ENCODE measurements at places on chromosomes 5 and 9.

- no peak for DNase-seq
Measured at GRCh38 chr9:92187390-92187789, 72.2 kb upstream of the SPTLC1 start.

DNA sequence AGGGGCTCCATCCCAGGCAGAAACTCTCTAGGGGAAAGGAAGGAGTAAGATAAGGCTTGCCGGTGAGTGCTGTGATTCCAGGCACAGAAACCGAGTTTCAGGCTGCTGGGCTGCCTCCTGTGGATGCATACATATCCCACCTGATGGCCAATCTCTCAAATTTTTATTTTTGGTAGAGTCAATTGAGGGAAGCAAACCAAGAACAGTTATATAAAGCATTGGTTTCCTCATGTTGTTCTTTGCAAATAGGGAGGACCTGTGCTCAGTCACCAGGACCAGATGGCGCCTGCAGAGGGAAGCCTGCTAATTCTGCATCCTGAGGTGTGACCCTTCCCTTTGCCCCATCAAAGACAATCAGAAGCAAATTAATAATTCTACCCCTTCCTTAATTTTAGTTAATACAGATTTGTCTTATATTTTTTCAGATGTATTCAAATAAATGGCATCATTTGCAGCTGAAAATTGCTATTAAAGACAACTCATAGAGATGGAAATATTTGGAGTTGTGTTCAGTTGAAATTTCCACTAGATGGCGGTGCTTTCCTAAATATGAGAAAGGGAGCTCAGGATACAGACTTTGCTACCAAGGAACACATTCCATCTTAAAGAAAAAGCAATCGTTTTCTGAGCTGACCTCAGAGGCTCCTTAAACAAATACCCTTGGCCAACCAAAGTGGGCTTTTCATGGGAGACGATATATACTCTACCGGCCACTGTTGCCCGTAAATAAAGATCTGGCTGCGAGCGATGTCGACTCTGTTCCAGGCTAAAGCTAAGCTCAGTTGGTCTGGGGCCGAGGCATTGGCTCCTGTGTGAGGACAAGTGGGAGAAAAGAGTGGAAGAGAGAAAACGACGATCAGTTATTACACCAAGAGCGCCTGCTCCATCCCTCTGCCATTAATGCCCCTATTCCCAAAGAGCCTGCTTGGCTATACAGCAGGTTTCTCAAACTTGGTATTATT is 225.7 kb upstream of the KLF9 start:
- peak; percentile 57 for DNase-seq

DNA sequence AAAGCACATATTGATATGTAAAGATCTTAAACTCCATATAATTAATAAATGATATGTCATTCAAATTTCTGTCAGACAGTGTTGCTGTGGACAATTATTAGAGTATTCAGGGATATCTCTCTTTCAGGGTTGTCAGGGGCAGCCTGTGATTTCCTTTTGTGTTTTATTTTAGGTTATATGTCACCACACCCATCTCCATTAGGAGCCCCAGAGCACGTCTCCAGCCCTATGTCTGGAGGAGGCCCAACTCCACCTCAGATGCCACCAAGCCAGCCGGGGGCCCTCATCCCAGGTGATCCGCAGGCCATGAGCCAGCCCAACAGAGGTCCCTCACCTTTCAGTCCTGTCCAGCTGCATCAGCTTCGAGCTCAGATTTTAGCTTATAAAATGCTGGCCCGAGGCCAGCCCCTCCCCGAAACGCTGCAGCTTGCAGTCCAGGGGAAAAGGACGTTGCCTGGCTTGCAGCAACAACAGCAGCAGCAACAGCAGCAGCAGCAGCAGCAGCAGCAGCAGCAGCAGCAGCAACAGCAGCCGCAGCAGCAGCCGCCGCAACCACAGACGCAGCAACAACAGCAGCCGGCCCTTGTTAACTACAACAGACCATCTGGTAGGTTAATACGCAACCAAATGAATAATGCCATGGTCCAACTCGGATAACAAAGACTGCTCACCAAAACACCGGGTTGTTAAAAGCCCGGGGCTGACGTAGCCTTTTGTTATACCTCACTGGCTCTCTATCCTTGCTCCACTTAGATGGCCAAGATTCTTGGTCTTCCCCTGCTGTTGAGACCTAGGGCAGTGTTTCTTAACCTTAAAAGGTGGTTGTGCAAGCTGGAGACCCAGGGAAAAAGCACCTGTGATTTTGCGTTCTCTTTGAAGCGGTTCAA is 24.4 kb downstream of the SMARCA2 start:
- no peak for DNase-seq

DNA sequence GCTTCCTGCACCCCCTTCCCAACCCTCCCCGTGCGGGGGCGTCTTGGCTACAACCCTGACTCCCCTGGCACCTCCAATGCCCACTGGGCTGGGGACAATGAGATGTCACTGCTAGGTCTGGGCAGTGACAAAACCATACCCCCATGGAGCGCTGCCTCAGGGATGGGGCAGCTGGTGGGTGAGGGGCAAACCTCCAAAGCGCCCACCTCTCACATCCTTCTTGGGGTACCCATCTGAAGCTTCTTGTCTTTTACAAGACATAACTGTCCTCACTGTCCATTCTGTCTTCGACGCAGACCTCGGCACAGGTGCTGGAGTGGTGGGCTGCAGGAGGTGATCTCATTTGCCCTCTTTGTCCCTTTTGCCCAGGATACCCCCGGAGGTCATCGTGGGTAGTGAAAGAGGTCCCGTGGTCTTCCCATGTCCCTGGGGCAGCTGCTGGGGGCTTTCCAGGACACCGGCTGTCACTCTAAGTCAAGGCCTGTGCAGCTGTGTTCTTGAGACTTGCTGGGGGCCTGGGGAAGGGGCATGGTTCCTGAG is 27.8 kb upstream of the CSF1R start:
- no peak for DNase-seq

DNA sequence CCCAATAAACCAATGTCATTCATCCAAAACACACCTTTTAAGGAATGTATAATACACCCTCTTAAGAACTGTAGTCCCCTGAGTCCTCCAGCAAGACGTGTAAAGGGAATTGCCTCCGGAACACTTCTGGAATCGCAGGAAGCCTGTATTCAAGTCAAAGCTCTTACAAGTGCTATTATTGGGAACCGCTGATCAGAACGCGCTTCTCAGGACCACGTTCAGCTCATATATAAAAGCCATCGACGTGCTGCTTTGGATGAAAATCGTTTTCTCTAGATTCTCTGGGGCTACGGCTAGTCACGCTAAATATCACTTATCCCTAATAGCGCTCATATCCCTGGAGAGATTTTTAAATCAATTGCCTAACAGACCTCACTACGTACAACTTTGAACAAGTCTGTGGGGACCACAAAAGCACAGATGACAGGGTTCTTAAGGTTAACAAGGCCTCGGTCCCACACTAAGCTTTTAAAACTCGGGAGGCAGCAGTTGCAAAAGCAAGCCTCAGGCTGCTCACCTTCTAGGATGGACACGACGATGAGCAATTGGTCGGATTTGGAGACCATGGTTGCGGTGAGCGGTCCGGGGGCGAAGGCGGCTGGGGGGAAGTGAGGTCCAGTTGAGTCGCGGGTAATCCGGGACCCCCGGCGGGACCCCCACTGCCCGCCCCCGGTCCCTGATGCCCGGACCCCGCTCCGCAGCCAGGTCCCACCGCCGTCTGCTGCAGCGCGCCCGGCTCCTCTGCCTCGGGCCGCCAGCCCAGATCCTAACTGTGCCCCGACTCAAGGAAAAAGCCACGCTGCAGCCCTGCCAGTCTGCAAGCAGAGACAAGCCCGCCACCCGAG is 548 bp downstream of the CEP120 start:
- DNase-seq = peak; percentile 46

GRCh38 chr9:107246259-107247254 is 36.5 kb upstream of the RAD23B start:
- DNase-seq = peak; percentile 23

DNA sequence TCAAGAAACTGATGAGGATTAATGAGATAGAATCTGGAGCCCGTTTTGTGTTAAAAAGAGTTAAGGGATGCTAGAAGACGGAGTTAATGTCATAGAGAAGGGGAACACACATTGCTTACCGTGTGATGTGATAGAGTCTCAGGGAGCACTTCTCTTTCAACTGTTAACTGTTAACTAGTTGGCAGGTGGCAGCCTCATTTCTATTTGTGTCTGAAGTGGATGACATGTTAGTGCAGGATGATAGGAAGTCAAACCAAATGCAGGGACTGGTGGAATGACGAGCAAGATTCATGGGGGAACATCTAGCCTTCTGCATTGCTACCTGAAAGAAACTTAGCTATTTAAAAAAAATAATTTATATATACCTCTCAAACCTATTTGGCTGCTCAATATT is 222.7 kb downstream of the MAST4 start:
- no peak for DNase-seq

DNA sequence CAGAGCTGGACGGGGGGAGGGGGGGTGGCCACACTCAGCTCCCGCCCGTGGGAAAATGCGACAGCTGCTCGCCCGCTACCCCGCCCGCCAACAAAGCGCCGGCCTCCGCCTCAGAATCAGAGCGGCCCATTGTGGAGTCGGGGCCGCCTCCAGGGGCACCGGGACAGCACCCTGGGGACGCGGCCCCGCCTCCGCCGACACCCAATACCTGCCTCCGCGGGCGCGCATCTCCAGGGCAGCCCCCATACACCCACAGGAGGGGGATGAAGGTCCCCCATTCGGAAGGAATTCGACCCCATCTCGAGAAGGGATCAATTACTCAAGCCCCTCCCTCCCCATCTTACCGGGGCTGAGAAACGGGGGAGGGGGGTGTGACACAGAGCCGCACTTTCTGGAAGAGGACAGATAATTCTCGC is 1.3 kb downstream of the NOTCH1 start:
- DNase-seq = peak; percentile 51

- DNase-seq = no peak
Measured at GRCh38 chr9:8371686-8372085, 572.1 kb upstream of the DMAC1 start.

GRCh38 chr5:159102311-159102934 is 2.7 kb upstream of the EBF1 start:
- no peak for DNase-seq

GRCh38 chr9:88949425-88949824 is 41.8 kb upstream of the S1PR3 start:
- peak; percentile 17 for DNase-seq

DNA sequence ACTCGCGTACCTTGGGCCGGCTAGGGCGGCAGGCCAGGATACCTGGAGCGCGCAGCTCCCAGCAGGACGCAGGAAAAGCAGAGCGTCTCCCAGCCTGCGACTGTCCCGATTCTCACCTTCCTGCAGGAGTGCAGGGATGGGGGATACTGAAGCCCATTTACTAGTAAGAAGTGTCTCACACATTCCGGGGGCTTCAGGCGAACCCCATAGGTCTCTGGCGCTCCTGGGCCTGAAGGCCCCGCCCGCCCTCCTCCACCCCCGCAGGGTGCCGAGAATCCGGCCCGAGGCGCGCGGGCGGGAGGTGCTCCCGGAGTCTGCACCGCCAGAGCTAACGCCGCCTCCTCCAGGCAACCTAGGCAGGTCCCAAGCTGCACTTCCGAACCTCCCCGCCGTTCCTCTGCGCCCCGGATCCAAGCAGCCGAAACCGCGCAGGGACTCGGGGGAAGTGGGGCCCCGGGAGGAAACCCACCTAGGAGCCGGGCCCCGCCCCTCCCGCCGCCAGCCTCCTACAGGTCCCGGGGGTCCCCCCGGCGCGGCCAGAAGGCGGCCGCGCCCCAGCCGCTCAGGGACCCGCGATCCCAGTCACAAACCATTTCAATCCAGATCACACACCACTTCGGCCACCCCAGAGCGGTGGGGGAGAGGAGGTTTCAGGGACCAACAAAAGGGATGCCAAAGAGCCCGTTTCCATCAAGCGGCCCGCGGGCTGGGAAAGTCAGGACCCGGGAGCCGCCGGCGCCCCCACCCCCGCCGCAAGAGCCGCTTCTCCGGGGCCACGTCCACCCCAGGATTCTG is 1.2 kb downstream of the ROR2 start:
- DNase-seq = peak; percentile 69

- DNase-seq = no peak
Measured at GRCh38 chr5:88474574-88474973, 205.9 kb upstream of the TMEM161B start.

DNA sequence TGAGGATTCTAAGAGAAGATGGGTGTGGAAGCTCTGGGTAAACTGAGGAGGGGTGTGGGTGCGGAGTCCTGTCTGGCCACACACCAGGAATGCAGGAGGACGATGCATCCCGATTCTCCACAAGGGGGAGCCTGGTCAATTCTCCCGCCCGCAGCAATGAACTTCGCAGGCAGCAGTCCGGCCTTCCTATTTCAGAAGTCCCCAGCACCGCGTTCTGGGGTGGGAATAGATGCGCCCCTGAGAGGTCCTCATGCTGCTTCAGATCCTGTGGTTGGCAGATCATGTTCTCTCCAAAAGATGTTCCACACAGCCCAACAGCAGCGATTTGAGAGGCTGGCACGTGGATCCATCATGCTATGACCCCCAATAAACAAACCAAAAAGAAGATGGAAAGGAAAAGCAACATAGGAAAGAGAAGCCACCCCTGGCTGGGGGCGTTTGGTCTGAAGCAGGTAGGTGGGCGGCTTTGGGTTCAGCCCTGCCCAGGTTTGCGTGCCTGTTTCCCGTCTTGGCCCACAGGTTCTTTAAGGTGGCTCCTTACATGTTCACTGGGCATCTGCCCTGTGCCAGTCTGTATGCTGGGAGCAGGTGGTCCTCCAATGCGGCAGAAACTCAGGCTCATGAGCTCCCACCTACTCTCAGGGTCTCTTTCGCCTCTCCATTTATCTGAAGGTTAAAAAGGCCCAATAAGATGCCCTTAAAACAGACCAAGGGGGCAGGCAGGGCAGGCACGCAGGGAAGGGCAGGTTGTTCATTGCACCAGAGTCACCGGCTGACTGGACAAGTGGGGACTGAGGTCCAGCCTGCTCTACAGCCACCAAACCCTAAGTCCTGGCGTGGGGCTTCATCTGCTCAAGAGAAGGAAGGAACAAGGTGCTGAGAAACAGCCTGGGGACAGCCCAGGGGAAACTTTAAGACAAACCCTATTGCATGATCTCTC is 171.6 kb downstream of the PAX5 start:
- DNase-seq = peak; percentile 32

GRCh38 chr5:159231167-159231566 is 21.8 kb upstream of the RNF145 start:
- DNase-seq = peak; percentile 13

DNA sequence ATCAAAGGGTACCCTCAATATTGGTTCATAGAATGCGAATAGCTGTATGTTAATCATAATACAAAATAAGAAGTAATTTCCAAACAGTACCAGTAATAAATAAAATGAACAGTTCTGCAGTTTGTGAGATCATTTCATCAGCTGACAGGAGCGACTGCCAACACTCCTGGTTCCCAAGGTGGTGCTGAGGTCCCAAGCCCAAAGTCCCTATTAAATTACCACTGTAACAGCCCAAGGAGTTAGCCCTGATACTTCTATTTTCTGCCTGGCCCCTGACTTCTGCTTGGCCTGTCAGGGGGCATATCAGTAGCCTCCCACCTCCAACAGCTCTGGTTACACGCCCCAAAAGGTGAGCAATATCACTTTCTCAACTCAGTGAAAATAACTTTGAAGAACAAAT is 47.1 kb downstream of the ANKH start:
- no peak for DNase-seq

- no peak for DNase-seq
Measured at GRCh38 chr9:117516676-117517632, 102.1 kb upstream of the ASTN2 start.

Data from mesenchymal stem cell (in vitro differentiated cells and primary cell).